ENCODE measurements at places on chromosomes 4 and X.

- ATAC-seq: no peak
These were observed 110.8 kb upstream of the H2AZ1 start for GRCh38 chr4:100060765-100061416.

DNA sequence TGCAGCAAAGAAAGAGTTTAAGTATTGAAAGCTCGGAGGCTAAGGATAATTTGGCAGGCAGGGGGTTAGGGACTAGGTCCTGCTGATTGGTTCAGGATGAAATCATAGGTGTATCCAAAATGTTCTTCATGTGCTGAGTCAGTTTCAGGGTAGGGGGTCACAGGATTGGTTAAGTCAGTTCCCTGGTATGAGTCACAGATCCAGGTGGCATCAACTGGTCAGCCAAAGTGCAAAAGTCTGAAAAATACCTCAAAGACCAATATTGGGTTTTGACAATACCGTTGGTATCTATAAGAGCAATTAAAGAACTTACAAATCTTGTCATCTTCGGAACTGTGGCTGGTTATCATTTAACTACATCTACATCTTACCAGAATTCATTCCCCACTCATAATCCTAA lies 25.6 kb upstream of the PRDM8 start:
- ATAC-seq: no peak

DNA sequence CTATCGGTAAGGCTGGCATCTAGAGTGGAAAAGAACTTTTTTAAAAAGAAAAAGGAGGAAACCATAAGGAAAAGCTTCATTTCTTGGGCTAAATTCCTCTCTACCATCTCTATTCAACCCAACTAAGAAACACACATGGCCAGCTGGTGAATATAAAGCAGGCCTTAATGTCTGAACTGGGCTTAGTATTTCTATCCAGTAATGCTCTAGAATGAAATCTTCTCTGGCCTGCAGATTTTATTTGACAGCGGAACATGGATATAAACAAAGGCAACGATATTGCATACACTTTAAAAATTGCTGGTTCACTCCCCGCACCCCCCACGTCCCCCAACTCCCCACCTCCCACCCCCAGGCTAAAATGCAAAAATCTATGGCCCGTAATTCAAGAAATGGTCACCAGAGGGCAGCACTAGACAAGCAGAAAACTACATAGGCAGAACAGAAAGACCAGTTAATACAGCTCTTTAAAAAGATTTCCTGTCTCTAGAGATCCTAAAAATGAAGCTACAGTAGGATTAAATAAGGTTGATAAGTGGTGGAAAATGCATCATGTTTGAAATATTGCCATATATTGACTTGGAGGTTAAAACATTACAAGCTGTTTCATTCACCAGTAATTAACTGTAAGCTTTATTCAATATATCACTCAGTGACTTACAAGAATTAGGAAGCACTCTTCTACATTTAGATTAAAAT lies 155.2 kb upstream of the GALNT7 start:
- ATAC-seq: peak; percentile 83

DNA sequence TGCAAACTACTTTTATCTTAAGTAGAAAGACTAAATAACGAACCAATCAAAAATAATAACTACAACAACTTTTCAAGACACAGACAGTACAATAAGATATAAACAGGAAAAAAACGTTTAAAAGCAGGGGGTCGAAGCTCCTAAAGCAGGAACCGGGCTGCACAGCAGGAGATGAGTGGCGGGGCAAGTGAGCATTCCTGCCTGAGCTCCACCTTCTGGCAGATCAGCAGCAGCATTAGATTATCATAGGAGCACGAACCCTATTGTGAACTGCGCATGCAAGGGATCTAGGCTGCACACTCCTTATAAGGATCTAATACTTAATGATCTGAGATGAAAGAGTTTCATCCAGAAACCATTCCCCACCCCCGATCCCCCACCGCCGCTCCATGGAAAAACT lies 146.2 kb downstream of the TEX11 start:
- ATAC-seq: peak; percentile 42

DNA sequence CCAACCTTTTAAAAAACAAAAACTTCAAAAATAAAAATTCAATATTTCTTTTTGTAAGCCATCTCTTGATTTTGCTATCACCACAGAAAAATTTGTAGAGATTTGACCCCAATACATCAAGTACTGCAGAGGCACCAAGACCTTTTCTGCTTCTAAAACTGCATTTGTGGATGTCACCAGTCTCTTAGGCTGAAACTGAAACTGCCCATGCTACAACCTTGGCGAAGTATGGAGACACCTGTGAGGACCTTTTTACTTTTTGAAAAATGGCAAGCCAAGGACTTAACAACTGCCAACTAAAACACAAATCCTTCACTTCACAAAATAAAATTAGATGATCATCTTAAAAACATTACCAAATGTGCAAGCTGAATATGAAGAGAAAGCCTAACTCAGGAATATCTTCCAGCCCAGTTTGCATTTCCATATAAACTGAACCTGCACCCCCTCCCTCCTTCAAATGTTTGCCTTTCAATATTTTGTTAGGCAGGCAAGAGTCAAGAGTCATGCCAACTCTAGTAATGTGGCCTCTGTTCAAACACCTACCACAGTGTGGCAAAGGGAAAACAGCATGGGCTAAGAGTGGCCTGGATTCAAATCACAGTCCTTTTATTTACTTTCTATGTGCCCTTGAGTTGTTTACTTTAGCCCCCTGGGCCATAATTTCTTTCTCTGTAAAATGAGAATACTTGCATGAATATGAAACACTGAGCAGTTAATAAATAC lies 389.4 kb downstream of the OPHN1 start:
- ATAC-seq: no peak

DNA sequence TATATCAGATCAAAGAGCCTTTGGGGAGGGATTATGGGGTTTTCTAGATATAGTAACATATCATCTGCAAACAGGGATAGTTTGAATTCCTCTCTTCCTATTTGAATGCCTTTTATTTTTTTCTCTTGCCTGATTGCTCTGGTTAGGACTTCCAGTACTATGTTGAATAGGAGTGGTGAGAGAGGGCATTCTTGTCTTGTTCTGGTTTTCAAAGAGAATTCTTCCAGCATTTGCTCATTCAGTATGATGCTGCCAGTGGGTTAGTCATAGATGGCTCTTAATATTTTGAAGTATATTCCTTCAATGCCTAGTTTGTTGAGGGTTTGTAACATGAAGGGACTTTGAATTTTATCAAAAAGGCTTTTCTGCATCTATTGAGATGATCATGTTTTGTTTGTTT lies 25.6 kb upstream of the ABCB7 start:
- no peak for ATAC-seq

DNA sequence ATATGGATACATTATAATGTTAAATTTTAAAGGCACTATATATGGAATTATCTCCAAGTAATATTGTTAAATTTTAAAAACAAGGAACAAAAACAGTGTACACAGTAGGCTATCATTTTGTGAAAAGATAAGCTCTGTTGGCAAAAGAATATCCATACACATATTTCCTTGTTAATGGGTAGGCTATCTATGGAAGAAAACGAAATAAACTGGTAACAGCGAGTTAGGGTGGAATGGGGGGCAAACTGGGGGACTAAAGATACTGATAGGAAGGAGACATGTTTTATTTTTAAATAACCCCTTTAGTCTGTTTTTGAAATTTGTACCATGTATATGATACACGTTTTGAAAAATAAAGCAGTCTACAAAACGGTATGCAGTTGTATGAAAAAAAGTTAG lies 3.6 kb upstream of the TSPAN5 start:
- ATAC-seq: no peak

- ATAC-seq: peak; percentile 63
These were observed 5.5 kb downstream of the INPP4B start for GRCh38 chr4:142840516-142841123.

DNA sequence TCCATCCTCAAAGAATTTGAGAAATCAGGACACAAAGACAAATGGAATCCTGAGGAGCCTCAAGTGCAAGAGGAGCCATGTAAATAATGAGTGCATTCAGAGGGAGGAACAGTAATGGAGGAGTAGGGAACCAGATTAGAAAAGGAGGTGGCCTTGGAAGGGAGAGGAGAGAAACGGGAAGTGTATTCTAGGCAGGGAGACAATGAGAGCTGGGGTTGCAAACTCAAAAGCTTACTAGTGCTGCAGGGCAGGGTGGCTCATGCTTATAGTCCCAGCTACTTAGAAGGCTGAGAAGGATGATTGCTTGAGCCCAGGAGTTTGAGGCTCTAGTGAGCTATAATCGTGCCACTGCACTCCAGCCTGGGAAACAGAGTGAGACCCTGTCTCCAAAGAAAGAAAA lies 113.2 kb upstream of the LSM6 start:
- no peak for ATAC-seq

GRCh38 chr4:184784628-184785257 lies 41.0 kb downstream of the ACSL1 start:
- ATAC-seq: peak; percentile 76

GRCh38 chr4:47155919-47156318 lies 124.6 kb downstream of the GABRB1 start:
- ATAC-seq: no peak

DNA sequence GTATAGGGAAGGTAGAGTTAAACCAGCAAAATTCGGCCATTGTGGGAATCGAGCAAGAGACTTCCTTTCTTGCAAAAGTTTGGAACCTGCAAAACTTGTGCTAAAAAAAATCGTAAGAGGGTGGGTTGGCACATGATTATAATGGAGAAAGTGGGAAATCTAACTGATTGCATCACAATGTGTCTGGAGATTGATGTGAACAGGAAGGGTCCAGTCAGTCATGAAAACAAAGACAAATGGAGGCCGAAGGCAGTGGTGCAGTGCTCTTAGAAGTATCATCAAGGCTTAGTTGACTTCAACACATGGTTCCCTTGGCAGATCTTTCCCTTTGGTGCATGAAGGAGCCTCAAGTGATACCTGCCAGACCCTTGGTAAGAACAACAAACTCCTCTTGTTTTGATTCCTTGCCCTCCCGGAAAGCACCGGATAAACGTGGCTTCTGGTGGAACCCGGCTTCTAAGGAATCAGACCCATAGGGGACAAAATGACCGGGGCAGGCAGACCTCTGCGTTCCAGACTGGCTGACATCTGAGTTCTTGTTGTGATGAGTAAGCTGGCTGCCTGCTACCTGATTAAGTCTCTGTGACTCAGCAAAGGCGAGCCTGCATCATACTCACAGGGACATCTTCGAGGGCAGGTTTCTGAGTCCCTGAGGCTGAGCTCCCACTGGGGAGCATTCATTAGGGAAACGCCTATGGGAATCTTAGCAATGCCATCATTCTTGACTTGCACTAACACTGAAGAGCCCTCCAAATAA lies 87.7 kb upstream of the MAP3K15 start:
- ATAC-seq: peak; percentile 90

DNA sequence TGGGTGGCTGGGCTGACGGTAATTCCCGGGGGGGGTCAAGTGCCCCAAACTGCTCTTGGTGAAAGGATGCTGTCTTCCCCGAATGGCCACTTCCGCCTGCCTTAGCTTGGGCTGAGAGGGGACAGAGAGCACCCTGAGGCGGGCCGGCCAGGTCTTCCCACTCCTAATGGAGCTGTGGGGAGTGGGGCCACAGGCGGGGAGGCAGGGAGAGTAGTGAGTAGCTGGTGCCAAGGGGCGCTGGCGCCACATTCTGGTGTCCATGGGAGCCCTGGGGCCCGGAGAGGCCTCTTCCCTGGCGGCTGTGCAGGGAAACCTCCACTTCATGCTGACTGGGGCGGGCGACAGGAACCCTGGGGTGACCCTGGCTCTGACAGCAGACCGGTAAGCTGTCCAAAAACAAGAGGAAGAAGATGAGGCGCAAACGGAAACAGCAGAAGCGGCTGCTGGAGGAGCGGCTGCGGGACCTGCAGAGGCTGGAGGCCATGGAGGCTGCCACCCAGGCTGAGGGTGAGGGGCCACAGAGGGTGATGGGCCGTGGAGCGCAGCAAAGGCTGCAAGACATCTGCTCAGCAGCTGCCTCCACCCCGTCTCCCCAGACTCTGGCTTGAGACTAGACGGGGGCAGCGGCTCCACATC lies 2.7 kb downstream of the SRPK3 start:
- no peak for ATAC-seq

DNA sequence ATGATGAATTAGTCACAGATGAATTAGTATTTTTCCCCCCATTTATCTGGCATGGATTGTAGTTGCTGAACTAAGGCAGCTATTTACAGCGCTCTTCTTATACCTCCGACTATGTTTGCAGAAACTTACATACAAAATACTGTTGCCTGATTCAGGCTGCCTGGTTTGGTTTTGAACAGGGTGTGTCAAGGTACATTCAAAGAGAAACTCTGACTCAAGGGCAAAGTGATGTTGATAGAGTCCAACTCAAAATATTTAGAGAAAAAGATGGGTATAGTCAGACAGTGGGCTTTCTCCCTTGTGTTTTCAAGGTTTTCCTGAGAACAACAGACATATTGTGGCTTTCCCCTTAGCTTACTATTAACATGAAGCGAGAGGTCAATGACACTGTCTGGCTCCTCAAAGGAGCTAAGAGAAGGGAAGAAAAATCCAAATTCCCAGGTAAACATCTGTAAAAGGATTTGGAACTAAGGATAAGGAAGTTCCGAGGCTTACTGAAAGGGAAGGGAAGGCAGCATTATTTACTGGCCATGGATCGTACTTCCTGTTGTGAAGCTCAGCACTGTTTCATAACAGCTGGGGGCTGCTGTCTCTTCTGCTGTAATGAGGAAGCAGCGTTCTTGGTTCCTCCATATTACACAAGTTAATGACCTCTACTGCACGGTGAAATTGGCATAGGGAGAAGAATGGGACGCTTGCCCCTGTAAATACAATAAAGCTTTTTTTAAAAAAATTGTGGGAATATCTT lies 30.9 kb downstream of the FAM9C start:
- ATAC-seq: peak; percentile 30

DNA sequence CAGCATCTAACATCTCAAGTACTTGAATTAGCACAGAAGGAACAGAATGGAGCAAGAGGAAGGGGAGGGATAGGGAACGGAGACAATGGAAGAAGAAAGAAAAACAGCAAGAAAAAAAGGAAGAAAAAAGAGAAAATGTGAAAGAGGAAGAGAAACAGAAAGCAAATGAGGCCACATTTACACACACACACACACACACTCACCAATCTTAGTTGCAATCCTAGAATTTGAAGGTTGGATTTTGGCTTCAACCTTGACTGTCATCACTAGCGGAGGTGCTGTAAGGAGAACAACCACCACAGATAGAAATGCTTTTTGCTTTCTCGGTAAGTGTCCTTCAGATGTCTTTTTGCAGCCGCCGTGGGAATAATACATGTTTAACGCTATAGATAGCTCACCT lies 327.1 kb upstream of the NWD2 start:
- no peak for ATAC-seq

GRCh38 chr4:113628711-113629110 lies 132.8 kb downstream of the CAMK2D start:
- no peak for ATAC-seq

- no peak for ATAC-seq
These were observed 42.7 kb upstream of the JADE1 start for GRCh38 chr4:128766781-128767180.
